Activated gamma-delta T cell treated with Interleukin-2 at 50 U/mL for 16 hours (primary cell): ENCODE measurements at places on chromosomes 2 and 18.
A peak's percentile ranks its signal among the peaks of the same experiment; 100 is the strongest.

DNA sequence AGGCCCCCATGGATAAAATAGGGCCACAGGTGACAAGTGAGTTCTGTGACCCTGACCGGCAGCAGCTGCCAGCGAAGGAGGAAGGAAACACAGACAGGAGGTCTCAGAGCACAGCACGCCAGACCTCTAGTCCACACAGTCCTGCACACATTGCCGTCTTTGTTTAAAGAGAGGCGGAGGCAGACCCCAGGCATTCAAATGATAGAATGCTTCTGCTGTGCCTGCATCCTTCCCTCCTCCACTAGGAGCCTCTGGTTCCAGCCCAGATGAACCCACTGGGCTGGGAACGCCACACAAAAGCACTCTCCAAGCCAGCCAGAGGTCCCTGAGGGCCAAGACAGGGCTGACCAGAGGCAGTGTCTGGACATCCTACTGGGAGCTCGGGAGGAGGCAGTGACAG is 118.7 kb downstream of the KLHL29 start:
- no peak for DNase-seq

GRCh38 chr2:152056418-152056817 is 42.4 kb downstream of the CACNB4 start:
- DNase-seq = no peak

DNA sequence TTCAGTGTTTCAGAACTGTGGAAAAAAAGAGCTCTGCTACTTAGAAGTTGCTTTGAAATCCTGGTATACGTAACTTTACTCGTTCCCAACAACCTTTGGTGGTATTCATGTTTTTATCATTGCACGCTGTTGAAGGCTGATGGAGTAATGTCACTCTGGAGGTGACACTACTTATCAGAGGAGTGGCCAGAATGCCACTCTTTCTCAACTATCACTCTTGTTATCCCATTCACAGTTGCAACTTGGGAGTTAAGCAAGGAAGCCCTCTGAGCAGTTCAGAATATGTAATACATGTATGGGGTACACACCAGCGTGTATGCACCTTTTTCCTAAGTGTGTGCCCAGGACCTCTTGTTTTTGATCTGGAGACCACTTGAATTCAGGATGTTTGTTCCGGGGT is 53.6 kb downstream of the TANC1 start:
- DNase-seq = no peak

- DNase-seq = no peak
These were observed 56.6 kb downstream of the ACOXL start for GRCh38 chr2:110788976-110789375.

DNA sequence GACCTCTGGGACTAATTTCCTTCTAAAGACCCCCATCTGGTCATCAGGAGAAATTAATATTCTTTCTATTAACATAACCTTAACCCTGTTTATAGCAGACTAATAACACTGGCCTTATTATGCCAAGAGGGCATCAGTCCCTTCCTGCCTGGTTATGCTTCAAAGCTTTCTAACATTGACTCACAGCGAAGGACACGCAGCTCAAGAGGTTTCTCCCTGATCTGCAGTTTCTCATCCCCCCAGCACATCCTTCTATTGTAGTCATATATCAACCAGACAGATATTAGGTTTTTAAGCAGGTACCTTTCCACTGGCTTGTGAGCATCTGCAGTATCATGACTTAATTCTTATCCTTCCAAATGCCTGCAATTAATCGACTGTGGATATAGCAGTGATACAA is 100.0 kb upstream of the CXCR4 start:
- DNase-seq = no peak

DNA sequence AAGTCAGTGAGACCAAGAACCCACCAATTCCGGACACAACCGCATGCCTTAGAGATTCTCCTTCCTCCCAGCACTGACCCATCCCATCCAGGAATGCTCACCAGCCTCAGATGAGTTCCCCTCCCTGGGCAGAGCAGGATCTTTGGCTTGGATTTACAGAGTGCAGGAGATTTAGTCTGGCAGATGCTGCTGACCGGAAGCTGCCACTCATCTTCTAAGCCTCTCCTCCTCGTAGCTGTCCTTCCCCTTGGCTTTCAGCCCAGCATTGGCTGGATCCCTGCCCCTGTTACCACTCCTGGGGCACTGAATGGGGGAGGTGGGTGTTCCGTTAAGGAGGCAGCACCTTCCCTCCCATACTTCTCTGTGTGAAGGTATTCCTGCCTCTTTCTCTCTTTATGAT is 53.2 kb downstream of the VWA3B start:
- DNase-seq = no peak

GRCh38 chr18:71673498-71673897 is 870.6 kb downstream of the CBLN2 start:
- DNase-seq = no peak

DNA sequence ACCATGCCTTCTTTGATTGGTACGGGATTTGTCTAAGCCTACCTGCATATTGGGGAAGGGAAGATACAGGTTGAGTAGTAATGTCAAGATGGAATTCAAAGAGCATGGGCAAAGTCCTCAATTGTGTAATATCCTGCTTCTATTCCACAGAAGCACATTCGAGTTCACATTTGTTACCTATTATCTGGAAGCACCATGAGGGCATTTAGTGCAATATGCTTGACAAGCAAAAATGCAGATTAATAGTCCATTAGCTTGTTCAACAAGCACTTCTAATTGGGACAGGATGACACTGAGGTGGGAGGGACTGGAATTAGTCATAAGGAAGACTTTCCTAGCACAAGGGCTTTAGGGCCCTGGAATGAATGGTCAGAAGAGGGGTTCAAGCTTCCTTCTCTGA is 40.5 kb downstream of the MYO5B start:
- DNase-seq = no peak

DNA sequence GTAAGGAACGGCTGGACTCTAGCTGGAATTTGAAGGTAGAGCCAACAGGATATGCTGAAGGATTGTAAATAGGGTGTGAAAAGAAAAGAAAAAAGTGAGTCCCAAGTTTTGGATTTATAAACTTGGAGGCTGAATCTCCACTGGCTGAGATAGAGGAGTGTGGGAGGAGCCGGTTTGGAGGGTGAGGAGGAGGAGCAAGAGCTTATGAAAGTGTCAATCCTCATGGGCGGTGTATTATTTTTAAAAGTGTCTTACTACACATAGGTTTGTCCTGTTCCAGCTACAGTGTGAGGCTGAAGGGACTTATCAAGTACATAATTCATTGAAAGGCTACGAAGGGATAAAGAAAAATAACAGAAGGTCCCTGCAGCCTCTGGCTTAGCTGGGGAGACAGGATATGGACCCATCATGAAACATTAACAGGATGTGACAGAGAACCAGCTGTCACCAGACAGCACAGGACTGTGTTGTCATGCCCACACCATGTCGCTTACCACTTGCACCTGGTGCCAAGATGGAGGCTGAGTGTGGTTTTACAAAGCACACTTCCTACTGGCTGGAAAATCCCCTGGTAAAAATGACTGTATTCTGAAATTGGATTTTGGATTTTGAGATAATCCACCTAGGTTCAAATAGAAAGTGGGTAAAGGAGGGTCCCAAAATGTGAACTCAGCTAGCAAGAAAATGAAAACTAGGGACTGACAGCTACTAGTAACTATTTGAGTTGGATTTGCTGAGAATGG is 2.5 kb upstream of the MREG start:
- DNase-seq = peak; percentile 31

- DNase-seq = no peak
These were observed 20.1 kb upstream of the PTH2R start for GRCh38 chr2:208386541-208386940.

DNA sequence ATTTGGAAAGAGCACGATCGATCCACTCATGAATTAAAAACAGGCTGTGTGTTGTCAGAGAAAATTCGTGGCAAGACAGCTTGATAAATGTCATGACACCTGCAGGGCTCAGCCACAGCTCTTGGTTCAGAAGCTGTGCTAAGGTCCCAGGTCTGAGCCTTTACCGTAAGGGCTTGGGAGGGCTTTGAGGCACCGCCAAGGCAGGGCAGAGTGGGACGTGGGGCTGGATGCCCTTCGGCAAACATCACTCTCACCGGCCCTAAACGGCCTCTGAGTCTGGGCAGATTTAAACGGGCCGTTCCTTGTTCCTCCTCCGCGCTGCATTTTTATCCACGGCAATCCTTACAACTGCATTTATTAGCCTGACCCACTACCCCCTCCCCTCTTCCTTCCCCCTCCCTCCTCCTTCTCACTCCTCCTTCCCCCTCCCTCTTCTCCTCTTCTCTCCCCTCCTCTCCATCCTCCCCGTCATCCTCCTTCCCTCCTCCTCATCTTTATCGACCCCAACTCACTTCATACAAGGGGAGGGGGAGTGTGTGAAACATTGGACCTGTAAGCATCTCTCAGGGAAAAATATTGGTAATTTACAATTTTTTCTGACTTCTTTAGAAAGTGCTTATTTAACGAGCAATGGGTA is 33.9 kb downstream of the MBP start:
- DNase-seq = no peak

DNA sequence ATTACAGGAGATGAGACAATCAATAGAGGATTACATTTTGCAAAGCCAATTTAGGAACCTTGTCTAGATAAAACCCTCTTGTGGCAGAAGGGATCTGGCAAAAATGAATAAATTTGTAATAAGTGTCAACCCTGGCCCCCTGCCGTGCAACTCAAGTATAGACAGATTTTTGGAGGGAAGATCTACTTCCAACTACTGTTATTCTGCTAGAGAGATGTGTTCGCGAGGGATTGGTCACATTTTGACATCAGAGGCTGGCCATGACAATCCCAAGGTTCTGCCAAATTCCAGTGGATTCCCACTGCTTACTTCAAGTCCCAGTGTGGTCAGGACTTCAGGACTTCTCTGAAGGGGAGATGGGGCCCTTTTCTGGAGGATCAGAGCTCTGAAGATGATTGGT is 192.6 kb downstream of the SH3RF3 start:
- no peak for DNase-seq

- no peak for DNase-seq
These were observed 86.5 kb upstream of the PPP1CB start for GRCh38 chr2:28665041-28665704.

GRCh38 chr2:47007223-47007825 is 91.7 kb upstream of the MCFD2 start:
- DNase-seq = no peak

DNA sequence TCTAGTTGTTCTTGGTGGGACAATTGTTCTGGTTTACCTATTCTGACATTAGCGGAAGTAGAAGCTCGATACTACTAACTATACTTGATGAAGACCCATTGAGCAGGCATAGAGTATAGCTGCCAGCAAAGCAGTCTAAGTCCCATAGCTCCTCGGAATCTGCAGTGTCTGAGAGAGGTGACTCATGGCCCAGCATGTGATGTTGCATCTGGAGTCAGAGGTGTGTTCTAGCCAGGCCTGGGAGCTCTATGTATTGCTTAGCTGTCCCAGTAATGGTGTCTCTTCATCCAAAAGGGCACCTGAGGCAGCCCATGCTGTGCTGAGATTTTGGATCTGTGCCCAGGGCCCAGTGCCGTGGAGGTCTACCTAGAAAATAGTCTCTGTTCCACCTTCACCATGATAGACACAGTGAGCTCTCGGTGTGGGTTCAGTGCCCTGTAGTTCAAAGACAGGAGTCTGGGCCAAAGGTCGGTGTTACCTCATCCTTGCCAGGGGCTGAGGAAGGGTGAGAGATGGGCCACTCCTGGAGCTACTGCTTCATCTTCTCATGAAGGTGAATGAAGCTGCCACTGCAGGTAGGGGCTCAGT is 47.3 kb downstream of the MEX3C start:
- DNase-seq = no peak

DNA sequence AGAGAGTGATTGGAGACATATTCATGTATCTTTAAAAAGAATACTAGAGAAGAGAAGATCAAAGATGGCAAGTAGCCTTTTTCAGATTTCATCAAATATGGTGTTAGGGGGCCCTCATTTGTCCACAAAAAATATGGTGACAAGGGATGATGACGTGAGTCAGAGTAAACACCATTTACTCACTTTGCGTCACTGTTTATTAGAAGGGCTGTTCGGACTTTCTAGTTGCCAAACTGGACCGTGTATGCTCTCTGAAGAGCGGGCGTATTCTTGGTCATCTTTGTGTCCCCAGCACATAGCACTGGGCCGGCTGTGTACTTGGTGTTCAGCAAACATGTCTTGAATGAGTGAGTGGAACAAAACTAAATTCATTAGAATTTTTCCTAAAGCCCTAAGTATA is 37.5 kb downstream of the TTC39C start:
- no peak for DNase-seq

GRCh38 chr2:156199588-156199987 is 132.9 kb downstream of the NR4A2 start:
- no peak for DNase-seq

DNA sequence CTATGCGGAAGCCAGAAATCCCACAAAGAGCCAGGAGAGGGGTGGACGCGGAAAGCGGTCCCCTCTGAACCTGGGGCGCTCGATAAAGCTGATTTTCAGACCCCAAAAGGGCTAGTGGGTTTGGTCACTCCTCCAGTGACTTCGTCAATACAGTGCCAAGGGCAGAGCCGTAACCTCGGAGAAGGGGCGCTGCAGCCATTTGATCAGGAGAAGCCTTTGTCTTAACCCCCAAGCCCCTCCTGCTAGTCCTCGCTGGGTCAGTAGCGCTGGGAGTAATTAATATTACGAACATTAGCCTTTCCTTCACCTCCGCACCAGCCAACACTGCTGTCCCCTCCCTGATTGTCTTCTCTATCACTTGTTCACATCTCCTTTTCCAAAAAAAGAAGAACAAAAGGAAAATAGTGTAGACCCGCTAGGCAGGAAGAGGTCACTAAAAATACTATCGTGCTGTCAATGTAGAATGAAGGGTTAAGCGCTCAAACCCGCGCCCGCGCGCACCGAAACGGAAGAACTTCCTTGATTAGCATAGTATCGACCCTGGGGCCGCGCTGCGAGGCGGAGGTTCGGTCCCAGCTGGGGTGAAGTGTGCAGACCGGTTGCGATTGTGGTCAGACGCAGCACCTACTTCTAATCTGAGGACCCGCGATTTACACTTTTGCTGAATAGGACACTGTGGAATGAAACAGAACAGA is 63.2 kb upstream of the MAPRE2 start:
- peak; percentile 41 for DNase-seq

DNA sequence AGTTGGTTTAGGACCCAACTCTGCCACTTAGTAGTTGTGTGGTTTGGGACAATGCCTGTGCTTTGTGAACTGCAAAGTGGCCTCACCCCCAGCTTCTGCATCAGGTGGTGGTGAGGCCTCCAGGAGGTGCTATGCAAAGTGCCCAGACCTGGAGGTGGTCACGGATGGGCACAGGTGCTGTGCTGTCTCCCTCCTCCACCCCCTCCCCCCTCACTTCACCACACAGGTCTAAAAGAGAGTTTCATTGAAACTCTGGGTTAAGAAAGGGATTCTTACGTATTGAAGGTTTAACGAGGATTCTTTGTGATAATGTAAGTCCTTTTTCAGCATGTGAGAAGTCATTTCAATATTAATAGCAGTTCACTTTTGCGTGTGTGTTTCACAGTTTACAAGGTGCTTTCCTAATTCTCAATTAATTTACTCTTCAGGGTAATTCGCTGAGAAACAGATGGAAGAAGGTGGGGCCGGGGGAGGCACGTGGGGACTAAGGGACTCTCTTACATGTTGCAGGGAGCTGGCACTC is 369.9 kb downstream of the LPIN1 start:
- DNase-seq = no peak
